ENCODE measurements at places on chromosomes 12 and 14.

DNA sequence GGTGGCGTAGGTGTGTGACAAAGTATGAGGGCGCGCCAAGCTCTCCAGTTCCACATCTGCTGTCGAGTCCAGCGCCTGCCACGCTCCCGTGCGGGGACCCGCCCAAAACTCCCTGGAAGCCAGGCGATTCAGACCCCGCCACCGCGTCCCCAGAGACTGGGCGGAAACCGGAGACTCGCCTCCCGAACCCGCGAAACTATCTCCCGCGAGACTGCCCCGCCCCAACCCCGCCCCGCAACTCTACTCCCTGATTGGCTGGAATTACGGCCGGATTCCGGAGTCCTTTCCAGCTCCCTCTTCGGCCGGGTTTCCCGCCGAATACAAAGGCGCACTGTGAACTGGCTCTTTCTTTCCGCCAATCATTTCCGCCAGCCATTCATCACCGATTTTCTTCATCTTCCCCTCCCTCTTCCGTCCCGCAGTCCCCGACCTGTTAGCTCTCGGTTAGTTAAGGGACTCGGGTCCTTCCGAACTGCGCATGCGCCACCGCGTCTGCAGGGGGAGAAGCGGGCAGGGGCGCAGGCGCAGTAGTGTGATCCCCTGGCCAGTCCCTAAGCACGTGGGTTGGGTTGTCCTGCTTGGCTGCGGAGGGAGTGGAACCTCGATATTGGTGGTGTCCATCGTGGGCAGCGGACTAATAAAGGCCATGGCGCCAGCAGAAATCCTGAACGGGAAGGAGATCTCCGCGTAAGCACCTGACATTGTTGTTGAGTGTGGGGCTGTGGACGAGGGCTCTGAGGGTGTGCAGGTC is at the start of gene MTHFD1:
TSS of gene MTHFD1 (plus strand) at position 572 of the 751 bp plus-strand sequence. CDS start at position 647, 75 bp downstream.
- peak; percentile 98 for DNase-seq

GRCh38 chr12:2354151-2354991 is 301.6 kb downstream of the CACNA1C start:
- DNase-seq = no peak

GRCh38 chr12:109288571-109288970 is 20.5 kb downstream of the FOXN4 start:
- DNase-seq = no peak

GRCh38 chr14:71411738-71412137 is 504.5 kb downstream of the PCNX1 start:
- DNase-seq = no peak

DNA sequence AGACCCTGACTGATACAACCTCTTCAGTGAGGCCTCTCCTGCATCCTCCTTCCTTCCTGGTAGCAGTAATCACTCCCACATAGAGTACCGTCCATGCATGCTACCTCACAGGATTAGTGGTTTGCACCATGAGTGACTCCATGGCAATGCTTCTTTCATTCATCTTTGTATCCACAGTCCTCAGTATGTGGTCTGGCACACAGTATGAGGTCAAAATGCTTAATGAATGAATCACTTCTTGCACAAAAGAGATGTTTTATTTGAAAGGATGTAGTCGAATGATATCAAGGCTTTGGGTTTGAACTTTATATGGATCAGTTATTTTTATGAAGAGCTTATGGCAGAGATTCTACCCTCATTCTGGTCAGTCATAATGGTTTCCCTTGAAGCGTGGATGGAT is 42.2 kb downstream of the KCNA5 start:
- no peak for DNase-seq

- no peak for DNase-seq
Observed at GRCh38 chr14:98705871-98706300, 566.1 kb downstream of the BCL11B start.

GRCh38 chr14:67538501-67538900 is 5.4 kb downstream of the PLEKHH1 start:
- no peak for DNase-seq

GRCh38 chr14:54881761-54882401 is 20.7 kb downstream of the GCH1 start:
- DNase-seq = no peak

DNA sequence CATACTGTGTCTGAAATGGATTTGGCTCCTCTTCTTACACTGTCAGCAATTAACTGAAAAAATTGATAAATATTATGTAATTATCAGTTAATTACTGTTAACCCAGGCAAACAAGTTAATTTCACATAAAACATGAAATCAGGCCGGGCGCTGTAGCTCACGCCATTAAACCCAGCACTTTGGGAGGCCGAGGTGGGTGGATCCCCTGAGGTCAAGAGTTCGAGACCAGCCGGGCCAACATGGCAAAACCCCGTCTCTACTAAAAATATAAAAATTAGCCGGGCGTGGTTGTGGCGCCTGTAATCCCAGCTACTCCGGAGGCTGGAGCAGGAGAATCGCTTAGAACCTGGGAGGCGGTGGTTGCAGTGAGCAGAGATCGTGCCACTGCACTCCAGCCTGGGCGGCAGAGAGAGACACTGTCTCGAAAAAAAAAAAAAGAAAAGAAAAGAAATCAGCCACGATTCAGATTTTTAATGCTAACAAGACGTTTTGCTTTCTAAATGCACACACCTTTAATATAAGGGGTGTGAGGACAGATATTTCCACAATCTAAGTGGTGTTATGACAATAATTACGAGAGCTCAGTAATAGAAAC is 473 bp upstream of the TMEM19 start:
- DNase-seq = no peak

- peak; percentile 46 for DNase-seq
Observed at GRCh38 chr12:96108321-96108720, 72.9 kb upstream of the LTA4H start.

GRCh38 chr12:2654741-2655140 is 140.0 kb upstream of the FKBP4 start:
- no peak for DNase-seq

DNA sequence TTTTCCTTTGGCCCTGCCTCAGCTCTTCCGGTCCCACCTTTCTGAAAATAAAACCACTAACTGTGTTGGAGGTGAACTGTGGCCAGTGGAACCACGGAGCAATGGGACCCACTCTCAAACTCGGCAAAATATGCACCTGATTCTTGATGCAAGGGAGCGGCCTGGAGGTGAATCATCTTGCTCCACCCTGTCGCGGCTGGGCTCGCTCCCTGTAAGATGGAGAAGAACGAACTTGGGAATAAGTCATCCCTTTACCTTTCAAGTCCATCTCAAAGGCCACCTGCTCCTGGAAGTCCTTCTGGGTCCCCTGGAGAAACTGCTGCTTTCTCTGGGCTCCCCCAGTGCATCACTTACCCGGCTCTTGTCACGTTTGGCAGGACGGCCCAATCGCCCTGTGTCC is 309.9 kb downstream of the BCL11B start:
- no peak for DNase-seq

- no peak for DNase-seq
Observed at GRCh38 chr12:3966376-3966775, 93.2 kb upstream of the PARP11 start.

DNA sequence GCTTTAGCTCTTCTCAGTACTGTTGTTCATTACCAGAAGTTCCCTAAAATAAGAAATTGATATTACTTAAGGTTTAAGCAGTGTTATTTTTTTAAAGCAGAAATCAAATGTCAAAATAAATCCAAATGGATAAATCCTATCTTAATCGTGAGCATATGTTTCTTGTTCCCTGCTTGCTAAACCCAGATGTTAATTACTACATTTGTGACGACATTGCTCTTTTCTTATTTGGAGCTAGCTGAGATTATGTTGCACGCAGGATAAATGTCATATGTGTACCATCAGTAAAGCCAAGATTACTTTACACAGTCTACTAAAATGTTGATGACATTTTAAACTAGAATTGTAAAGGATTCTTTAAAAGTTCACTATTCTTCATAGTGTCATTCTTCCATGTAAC is 157.5 kb downstream of the PLCZ1 start:
- DNase-seq = no peak

GRCh38 chr12:29782871-29783772 is 620 bp downstream of the TMTC1 start:
- no peak for DNase-seq

DNA sequence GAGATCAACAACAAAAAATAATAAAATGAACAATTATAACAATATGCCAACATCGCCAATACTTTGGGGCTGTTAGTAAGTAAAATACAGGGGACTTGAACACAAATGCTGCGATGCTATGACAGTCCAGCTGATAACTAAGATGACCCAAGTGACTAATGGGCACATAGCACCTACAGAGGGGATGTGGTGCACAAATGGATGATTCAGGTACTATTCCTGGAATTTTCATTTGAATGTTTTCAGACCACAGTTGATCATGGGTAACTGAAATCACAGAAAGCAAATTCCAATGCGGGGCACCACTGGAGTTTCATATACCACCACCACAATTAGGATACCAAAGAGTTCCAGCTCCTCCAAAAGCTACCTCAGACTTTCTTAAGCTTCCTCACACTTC is 82.9 kb downstream of the RCOR1 start:
- DNase-seq = no peak

- peak; percentile 76 for DNase-seq
Observed at GRCh38 chr12:106249411-106250135, 1.8 kb upstream of the CKAP4 start.

- no peak for DNase-seq
Observed at GRCh38 chr12:131137836-131138637, 184.3 kb downstream of the ADGRD1 start.

GRCh38 chr14:90024910-90025309 is 36.9 kb upstream of the KCNK13 start:
- DNase-seq = no peak

- DNase-seq = no peak
Observed at GRCh38 chr12:2341051-2341751, 288.4 kb downstream of the CACNA1C start.

GRCh38 chr14:79660053-79660939 is 551.0 kb downstream of the DIO2 start:
- no peak for DNase-seq

DNA sequence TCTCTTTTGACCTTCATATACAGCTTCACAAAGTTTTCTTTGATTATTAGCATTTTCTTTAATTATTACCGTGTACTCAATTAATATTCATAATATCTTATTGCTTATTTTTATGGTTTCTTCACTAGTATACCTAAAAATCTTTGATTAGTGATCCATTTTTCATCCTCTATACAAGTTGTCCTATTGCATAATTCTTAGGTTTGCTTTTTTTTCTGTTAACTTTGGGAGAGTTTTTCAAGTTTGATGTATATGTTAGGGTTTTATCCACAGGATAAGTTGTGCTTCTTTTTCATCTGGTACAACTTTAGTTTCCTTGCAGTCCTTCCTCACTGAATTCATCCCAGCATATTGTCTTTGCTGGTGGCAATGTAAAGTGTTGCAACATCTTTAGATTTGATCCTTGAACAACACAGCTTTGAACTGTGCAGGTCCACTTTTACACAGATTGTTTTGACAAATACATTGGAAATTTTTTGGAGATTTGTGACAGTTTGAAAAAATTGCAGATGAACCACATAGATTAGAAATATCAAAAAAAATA is 88.6 kb upstream of the NAV3 start:
- no peak for DNase-seq

DNA sequence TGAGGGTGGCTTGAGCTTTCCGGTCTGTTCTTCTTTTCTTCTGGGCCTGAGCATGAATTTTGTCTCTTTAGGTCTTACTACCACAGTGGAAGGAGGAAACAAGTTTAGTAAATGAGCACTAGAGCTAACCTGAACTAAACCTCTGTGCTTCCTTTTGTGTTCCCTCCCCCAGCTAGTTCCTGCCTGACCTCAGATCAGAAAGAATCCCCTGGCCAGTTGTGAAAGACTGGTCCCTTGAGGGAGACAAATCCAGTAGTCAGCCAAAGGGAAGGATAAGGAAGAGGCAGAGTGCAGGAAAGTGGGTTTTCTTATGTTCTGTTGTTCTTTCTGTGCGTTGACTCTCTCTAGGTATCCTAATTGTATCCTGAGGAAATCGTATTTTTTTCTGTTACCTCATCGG is 17.5 kb downstream of the ZNF664 start:
- DNase-seq = no peak

DNA sequence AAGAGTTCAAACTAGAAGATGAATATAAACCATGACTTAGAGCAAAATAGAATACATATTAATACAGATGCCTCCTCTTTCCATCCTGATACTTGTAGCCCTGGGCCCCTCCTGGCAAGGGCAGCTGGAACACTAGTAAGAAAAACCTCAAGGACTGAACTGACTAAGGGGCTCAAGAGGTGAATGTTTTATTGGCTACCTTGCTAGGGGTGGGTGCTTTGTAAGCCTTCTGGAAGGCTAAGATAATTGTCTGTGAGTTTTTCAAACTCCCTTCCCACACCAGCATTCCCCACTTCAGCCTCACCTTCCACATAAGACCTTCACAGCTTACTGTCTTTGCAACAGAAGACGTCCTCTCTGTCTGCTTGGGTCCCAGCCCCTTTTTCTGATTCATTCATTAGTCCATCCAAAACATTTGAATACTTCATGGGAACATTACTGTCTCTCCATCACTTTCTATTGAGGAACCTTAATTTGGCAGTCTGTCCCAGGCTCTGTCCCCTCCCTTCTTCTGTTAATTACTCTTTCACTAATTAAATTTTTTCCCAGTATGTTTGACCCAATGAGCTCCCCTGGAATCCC is 1.1 kb upstream of the MARCHF9 start:
- DNase-seq = peak; percentile 34

DNA sequence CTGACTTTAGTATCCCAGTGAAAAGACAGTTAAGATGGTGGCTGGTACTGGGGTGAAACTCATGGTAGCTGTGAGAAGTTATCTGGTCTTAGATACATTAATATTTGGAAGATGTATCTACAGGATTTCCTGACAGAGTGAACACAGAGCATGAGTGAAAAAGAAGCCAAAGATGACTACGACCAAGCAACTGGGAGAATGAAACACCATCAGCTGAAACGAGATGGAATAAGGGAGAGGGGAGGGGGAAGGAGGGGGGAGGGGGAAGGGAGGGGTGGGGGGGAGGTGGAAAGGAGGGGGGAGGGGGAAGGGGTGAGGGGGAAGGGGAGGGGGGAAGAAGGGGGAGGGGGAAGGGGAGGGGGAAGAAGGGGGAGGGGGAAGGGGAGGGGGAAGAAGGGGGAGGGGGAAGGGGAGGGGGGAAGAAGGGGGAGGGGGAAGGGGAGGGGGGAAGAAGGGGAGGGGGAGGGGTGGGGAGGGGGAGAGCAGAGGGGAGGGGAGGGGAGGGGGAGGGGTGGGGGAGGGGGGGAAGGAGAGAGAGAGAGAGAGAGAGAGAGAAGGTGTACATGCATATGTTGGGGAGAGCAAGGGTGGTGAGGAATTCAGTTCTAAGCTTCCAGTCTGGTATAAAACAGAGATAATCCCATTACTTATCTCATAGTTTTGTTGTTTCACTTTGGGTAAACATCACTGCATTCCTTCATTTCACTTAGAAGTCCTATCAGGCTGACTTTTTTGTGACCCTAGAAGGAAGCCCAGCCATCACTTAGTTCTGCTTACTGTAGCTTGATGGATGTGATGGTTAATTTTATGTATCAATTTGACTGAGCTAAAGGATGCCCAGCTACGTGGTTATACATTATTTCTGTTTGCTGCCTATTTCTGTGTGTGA is 73.9 kb downstream of the SPPL3 start:
- no peak for DNase-seq

DNA sequence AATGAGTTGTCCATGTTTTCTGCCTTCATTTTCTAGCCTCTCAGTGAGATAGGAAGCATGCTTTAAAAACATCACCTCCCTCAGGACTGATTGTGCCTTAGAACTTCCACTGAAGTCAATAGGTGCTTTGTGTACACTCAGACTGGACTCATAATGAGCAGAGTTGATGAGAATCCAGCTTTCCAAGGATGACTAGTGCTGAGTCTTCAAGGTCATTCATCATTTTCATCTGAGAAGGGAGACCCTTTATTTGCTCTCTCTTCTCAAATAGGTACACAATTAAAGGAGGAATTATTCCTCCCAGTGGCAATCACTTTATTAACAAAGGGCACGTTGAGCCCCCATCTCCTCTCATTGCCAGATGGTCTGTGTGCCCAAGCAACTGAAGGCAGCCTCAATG is 210.9 kb upstream of the PRKD1 start:
- no peak for DNase-seq

Data from B cell (primary cell).